ENCODE measurements at places on chromosomes 5 and 9.

DNA sequence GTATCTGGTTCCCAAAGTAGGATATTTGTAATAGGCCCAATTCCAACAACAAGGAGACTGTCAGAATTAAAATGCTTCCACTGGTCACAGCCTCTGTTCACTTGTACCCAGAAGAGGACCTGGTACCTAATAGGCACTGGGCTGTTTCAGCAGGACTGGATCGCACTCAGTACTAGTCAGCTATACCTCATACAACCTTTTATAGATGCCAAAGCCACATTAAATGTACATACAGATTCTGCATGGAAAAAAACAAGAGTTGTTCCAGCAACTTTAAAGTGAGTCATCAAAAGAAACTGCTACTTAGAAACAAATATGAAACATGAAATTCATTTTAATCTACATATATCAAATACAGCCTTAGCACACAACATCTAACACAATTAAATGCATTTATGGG is 87.5 kb downstream of the GPR21 start:
- DNase-seq: no peak

- no peak for DNase-seq
Observed at GRCh38 chr5:139668064-139668880, 20.1 kb downstream of the CXXC5 start.

DNA sequence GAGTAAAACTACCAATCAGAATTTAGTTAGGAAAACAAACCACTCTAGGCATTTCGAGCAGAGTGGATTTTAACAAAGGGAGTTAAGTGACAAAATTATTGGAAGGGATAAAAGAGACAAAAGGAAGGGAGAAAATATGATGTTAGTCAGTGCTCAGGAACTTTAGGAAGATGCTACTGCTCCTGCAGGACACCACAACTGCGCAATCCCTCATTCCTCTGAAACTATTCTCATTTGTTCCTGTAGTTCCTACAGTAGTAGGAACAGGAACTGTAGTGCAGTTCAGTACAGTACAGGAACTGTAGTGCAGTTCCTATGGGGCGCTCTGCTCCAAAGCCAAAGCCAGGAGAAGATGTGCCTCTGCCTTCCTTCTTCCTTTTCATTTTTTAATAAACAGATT is 29.9 kb upstream of the MEGF10 start:
- DNase-seq: peak; percentile 55

DNA sequence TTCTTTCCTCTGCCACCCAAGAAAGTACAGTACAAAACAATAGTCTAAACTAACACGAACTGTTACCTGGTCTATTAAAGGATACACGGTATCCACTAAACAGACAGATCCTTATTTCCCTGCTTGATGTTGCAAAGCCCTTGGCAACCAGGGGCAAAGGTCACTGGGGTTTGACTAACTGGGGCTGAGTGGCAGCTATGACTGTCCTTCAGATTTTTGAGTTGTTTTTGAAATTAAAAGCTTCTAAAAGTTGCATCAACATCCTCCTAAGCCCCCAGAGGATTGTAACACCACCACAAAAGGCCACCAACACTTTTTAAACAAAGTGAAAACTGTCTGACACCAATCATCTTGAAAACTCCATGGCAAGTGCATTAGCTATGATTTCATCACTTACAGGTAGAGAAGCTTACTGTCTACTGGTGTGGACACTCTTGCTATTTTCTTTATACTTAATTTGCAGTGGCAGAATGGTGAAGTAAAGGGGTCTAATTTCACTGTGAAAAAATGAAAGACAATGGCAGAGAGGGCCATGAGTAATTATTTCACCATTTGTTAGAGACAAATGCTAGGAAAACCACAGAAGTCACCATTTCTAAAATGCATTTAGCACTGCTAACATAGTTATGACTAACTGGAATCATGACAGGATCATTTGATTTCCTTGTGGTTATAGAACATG is 292.4 kb downstream of the EFNA5 start:
- peak; percentile 35 for DNase-seq

DNA sequence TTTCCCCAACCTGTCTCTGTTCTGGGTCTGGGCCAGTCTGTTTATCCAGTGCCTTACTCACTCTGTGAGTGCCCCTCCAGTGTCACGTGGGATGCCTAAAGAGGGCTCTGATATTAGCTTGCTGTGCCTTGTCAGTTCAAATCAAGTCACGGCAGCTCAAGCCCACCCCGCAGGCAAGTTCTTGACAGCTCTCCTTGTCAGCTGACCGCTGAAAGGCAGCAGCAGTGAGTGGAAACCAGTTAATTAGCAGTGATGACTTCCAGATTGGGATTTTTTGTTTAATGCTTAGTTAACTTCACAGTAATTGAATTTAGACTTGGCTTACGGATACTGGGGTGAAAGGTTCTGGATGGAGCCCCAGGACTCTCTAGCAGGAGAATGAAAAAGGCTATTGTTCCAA is 210.1 kb downstream of the PSAT1 start:
- DNase-seq: no peak

DNA sequence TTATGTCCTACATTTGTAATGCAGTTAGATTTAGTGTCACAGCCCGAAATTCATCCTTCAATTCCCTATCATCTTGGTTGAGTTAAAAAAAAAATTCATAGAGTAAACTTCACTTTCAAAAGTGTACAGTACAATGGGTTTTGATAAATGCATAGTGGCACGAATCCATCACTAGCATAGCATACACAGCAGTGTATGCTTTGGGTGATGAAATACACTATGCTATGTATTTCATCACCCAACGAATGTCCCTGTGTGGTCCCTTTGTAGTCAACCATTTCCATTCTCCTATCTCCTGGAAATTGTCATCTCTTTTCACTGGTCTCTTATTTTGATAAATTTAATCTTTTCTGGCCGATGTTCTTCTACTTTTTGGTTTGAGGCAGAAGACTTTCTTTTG is 129.4 kb upstream of the BASP1 start:
- no peak for DNase-seq

DNA sequence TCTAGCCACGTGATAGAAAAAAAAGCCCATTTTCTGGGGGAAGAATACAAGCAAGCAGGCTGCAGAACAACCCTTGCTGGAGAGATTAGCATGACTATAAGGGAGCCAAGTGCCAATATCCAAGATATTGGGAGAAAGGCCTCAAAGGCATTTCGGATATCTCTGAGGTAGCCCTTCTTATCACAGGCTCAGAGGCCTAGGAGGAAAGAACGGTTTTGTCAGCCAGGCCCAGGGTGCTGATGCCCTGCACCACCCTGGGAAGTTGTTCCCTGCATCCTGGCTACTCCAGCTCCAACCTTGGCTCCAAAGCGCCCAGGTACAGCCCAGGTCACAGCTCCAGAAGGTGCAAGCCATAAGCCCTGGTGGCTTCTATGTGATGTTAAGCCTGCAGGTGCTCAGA is 66.4 kb downstream of the C9orf153 start:
- DNase-seq: no peak

- peak; percentile 29 for DNase-seq
Observed at GRCh38 chr9:94919376-94920098, 193.0 kb downstream of the AOPEP start.

- no peak for DNase-seq
Observed at GRCh38 chr5:51449026-51449425, 65.8 kb downstream of the ISL1 start.

- DNase-seq: peak; percentile 27
Observed at GRCh38 chr5:148729182-148729581, 74.9 kb upstream of the HTR4 start.

- peak; percentile 37 for DNase-seq
Observed at GRCh38 chr9:129182625-129183494, 4.8 kb upstream of the IER5L start.

DNA sequence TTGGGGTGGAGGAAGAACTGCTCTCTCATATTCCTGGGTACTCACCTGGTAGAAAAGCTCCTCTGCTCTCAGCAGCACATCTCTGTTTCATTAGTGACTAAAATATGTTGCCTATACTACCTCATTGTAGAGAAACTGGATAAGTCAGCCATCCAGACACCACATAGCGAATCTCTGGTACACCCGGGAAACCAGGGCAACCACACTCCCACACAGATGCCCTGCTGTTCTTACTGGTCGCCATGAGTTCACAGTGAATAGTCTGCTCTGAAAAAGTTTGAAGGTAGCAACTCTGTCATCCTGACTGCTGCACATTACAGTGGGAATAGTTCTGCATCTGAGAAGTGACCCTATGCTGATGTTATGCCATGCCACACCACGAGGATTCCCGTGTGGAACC is 135.0 kb downstream of the ENTREP1 start:
- DNase-seq: no peak

Data from foreskin fibroblast (primary cell).